Germinal center (tissue), 1 donor: ENCODE measurements at places on chromosomes 1 and 21.

GRCh38 chr1:63524201-63524600 is 876 bp downstream of the EFCAB7 start:
- DNase-seq, result peak; percentile 4

GRCh38 chr1:107926436-107927080 is 38.4 kb downstream of the VAV3 start:
- no peak for DNase-seq

DNA sequence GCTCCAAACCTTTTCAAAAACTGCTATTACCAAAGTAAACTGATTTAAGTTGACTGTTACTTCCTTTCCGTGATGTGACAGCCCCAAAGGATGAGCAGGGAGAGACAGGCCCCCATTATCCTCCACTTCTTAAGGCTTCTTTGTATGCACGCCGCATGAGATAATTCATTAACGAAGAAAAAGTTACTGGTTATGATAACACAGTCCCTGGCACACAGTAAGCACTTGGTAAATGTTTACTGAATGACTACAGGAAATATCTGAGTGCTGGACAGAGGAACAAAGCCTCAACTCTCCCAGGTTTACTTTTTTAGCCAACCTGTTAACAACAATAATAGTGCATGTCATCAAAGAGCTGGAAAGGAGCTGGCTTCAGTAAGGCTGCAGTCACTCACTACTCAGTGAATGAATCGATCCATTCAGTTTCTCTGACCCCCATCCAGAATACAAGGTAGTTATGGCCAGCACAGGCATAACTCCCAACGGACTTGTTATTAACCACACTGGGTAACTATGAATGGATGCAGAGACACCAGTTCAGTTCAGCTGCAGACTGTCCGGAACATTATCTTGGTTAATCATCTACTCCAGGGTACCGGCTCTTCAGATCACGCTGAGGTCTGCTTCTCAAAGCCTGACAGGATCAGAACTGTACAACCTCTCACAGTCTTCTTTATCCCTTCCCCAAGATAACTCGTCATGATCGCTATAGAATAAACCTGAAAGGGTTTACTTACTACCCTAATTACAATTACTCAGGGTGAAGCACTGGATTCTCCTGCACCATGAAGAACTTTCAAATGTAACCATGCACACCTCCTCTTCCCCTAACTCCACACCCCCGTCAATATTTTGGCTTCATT is 58.3 kb downstream of the TGFBR3 start:
- DNase-seq, result no peak

DNA sequence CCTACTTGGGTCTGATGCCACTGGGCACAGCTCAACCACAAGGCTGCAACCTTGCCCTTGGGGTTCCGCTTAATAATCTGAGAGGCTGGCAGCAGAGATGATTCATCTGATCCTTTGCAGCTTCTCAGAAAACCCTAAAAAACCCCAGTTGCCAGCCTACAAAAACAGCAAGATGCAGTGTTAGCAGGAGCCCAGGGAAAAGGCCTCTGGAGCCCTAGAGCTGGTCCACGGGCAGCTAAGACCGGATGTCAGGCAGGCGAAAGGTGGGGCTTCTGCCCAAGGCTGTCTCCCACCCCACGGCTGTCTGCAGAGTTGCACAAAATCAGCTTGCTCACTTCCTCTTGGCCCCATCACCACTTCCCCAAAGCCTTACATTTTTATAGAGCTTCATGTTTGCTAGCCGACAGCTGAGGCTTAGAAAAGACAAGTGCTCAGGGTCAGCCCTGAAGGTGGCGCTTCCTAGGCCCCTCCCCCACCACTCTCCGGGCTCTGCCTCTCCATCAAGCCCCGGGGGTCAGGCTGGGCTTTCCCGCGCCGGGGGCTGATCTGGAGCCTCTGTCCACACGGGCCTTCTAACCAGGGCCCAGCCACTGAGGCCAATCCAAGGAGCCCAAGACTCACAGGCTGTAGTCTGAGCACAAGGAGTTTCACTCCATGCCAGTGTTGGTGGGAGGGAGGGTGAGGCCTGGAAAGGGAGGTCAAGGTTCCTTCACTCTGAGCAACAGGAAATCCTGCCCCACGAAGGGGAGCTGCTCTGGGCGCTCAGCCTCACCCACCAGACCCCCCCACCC is 4.2 kb upstream of the ADORA3 start:
- peak; percentile 74 for DNase-seq

GRCh38 chr1:165869343-165869742 is 41.9 kb downstream of the UCK2 start:
- no peak for DNase-seq

GRCh38 chr1:181778640-181779260 is 282.8 kb downstream of the ZNF648 start:
- DNase-seq, result no peak

DNA sequence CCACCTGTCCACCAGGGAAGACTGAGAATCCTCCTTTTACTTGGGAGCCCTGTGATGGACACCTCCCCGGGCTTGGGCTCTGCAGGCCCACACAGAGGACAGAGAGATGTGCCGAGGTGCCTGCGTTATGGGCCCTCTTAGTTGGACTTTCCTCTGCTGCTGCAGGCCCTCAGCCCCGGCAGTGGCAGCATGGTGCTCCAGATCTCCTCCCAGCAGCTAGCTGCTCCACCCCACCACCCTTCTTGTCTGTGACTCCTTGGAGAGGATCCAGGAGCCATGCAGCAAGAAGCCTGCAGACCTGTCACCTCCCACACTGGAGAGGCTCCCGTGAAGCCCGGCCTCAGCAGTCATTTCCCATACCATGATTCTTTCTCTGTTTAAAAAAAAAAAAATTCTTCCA is 27.4 kb downstream of the PHGDH start:
- no peak for DNase-seq

- DNase-seq, result no peak
Measured at GRCh38 chr1:17558954-17559614, 19.6 kb downstream of the ARHGEF10L start.
